Bone marrow (tissue), 2 donors: ENCODE measurements at places on chromosomes 7 and 10.

DNA sequence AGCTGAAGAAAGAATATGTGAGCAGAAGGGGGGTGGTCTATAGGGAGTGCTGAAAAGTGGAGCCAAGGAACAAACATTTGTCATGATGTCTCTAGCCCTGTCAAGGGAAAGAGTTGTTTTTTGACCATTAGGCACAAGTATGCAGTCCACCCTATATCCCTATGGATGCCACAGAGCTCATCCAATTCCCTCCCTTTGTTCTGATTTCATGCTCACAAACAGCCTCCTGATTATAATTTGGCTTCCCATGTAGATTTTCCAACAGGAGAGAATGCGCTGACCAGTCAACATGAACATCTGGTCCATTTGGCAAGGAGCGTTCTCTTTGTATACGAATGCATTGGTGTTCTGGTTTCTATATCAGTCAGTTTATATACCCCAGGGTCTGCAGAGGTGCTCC lies 12.1 kb upstream of the CEP41 start:
- DNase-seq = no peak

- DNase-seq = no peak
Observed at GRCh38 chr7:92909686-92910475, 73.5 kb upstream of the CDK6 start.

DNA sequence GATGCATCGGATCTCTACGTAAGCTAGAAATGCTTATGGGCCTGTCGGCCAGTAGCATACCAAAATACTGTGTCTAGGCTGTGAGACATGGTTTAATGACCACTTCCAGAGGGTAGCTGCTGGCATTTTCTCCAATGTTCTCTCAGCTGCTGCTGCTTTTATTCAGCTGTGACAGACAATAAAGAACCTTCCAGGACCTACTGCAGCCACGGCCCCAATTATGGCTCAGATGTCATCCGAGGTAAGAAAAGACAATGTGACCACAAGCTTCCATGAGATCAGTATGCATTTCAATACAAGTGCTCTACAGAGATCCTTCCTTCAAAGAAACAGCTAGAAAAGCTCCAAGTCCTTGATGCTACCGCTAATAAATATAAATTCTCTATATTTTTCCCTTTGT lies 256.2 kb downstream of the SDHAF3 start:
- DNase-seq = no peak

DNA sequence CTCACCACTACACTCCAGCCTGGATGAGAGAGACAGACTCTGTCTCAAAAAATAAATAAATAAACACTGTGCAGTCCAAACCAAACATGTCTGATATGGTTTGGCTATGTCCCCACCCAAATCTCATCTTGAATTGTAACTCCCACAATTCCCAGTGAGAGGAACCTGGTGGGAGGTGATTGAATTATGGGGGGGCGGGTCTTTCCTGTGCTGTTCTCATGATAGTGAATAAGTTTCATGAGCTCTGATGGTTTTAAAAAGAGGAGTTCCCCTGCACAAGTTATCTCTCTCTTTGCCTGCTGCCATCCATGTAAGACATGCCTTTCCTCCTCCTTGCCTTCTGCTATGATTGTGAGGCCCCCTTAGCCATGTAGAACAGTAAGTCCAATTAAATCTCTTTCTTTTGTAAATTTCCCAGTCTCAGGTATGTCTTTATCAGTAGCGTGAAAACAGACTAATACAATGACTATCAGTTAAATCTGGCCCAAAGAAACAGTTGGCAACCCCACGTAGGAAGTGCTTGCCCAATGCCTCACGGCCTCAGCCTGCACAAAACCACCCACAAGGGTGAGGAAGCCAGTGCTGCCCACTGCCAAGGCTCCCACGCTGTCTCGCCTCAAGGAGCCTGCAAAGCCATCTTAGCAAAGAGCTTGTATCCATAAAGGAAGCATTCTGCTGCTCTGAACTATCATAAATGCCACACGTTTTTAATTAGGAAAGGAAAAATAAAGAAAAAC lies 64.7 kb downstream of the PIK3AP1 start:
- DNase-seq = no peak

DNA sequence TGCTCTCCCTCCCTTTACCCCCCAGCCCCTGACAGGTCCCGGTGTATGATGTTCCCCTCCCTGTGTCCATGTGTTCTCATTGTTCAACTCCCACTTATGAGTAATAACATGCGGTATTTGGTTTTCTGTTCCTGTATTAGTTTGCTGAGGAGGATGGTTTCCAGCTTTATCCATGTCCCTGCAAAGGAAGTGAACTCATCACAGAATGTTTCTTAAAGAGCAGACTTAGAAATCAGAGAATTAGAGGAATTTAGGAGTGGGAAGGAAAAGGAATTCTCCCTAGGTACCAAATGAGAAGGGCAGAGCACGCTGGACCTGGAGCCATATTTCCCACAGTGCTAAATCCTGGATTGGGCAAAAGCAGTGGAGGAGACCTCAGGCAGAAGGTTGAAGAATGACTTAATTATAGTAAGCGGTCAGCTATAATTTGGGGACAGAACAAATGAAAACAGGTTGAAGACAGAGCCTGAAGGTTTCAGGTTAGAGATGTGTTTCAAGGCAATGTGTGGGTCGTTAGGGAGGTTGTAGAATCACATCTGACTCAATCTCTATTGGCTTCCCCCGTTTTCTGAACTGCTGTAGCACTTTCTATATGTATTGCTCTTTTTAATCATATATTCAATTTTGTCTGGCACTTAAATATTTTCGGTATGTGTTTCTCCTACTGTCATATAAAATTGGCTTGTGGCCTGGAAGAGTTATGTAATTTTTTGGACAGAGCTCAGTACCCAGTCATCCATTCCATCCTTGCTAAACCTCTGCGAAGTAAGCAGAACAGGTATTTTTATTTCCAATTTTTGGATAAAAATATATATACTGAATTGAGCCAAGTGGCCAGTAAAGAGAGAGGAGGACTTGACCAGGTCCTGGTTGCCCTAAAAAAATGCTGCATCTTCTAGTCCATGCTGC lies 210.5 kb upstream of the KLF6 start:
- no peak for DNase-seq

DNA sequence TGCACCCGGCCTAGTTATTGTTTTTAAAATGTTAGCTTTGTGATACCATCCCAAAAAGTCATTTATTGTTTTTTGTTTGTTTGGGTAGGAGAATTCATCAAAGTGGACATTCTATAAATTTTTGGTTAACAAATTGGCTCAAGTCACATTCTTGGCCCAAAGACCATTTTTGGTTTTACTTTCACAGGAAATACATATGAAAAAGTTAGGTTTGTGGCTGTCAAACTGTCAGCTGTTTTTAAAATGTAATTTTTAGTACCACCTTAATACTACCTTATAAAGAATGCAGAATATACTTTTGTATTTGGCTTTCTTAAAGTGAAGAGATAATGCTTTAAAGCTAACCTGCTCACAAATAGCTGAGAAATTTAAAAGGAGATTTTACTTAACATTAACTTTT lies 25.1 kb downstream of the TMEM168 start:
- DNase-seq = no peak

DNA sequence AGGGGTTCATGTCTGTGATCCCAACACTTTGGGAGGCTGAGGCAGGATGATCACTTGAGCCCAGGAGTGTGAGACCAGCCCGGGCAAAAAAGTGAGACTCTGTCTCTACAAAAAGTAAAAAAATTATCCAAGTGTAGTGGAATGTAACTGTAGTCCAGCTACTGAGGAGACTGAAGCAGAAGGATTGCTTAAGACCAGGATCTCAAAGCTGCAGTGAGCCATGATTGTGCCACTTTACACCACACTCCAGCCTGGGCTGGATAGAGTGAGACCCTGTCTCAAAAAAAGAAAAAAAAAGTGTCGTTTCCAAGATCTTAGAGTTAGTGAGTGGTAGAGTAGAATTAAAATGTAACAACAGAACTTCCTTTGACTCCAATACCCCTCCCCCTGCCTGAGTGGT lies 589.4 kb upstream of the MBL2 start:
- DNase-seq = no peak

DNA sequence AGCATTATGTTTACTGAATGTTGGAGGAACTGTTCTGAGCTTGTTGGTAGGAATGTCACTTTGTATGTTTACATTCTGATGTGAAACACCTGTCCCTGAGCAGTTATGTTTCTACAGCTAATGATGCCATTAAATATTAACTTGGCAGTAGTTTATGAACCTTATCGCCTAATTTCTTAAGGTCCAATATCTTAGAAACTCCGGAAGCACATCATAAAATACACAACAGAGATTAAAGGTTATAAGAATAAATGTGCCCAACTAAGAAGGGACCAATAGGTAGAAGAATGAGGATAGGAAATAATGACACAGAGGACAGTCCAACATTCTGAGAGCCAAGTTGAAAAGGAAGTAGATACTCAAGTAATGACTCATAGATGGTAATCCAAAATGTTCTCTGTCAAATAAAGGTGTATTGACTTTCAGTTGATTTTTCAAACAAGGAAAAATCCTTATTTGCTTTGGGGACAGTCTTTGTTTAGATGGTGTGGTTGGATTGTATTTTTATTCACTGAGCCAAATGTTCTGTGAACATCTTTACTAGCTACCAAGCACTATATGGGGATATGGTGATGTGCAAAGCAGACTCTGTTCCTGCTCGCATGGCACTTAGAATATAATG lies 31.9 kb downstream of the LCOR start:
- DNase-seq = no peak

DNA sequence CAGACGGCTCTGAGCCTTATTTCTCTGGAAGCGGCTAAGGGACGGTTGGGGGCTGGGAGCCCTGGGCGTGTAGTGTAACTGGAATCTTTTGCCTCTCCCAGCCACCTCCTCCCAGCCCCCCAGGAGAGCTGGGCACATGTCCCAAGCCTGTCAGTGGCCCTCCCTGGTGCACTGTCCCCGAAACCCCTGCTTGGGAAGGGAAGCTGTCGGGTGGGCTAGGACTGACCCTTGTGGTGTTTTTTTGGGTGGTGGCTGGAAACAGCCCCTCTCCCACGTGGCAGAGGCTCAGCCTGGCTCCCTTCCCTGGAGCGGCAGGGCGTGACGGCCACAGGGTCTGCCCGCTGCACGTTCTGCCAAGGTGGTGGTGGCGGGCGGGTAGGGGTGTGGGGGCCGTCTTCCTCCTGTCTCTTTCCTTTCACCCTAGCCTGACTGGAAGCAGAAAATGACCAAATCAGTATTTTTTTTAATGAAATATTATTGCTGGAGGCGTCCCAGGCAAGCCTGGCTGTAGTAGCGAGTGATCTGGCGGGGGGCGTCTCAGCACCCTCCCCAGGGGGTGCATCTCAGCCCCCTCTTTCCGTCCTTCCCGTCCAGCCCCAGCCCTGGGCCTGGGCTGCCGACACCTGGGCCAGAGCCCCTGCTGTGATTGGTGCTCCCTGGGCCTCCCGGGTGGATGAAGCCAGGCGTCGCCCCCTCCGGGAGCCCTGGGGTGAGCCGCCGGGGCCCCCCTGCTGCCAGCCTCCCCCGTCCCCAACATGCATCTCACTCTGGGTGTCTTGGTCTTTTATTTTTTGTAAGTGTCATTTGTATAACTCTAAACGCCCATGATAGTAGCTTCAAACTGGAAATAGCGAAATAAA lies 175.5 kb downstream of the RNF216 start:
- DNase-seq = no peak

DNA sequence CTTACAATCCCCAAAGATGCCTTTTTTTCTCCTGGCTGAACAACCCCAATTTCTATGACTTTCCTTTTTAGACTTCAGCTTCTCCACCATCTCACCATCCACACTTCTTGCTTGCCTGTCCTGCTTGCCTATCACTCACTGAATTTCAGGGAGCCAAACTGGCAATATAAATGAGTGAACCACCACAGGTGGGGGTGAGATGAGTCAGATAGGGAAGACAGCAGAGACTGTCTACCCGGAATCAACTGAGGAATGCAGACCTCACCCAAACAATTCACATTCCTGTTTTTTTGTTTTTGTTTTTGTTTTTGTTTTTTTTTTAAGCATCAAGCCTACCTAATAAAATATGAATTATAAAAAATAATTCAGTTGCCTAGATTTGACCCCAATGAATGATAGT lies 273.8 kb downstream of the NRG3 start:
- no peak for DNase-seq

DNA sequence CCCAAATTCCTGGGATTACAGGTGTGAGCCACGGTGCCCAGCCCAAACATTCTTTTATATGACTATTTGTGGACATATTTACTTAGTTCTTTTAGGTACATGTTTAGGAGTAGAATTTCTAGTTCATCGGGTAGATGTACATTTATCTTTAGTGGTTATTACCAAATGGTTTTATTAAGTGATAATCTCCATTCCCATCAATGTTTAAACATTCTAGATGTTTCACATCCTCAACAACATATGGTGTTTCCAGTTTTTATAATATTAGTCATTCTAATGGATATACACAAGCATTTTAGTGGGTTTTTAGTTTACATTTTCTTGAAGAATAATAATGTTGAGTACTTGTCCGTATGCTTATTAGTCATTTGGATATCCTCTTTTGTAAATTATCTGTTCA lies 131.7 kb downstream of the RTKN2 start:
- DNase-seq = no peak

- DNase-seq = no peak
Observed at GRCh38 chr7:2198760-2199159, 34.0 kb downstream of the MAD1L1 start.

DNA sequence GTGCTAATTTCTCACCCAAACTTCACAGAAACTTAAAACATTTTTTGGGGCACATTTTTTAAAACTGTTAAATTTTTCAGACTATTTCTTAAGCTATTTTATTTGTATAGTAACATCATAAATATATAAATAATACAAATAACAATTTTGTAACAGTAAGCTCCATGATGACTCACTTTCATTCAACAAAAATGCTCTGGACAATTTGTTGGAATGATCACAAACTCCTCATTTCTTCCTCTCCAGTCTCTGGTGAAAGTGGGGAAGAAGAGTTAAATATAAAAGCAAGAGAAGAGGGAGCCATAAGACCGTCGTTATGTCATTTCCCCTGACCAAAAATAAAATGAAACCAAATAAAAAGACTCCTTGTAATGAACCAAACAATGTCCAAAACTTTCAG lies 162.4 kb downstream of the AGMO start:
- DNase-seq = no peak

- DNase-seq = no peak
Observed at GRCh38 chr7:150442811-150443210, 7.6 kb upstream of the GIMAP8 start.
